ENCODE measurements at places on chromosomes 2 and 18.
A peak's percentile ranks its signal among the peaks of the same experiment; 100 is the strongest.

DNA sequence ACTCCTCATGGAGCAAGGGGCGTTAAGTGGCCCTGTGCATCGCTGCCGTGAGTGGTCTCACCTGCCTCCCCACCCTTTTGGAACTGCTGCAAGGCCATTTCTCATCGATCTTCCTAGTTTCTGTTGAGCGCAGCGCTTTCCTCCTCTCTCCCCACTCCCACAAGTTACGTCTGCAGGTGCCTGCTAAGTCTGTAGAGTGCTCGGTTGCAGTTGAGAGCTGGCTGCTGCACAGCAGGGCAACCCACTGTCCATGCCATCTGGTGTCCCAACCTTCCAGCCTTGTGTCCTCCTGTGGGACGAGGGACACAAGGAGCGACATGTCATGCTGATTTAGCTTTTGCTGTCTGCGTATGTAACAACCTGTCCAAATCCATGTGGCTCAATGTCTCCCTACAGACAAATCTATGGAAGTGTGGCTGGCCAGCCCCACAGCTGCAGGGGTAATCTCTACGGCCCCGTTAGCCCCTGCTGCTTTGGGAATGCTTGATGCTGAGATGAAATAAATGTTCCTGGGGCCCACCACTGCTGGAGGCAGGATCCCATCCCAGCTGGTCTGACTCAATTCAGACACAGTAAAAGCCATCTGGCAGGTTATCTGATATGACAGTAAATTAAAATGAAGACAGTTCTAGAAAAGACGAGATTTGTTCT lies 68.1 kb upstream of the TCF7L1 start:
- DNase-seq, result no peak

- no peak for DNase-seq
Observed at GRCh38 chr2:109487871-109488655, 125.7 kb downstream of the SEPTIN10 start.

- peak; percentile 74 for DNase-seq
Observed at GRCh38 chr2:85707304-85707703, 13.1 kb downstream of the GNLY start.

GRCh38 chr2:136362676-136363390 lies 244.9 kb upstream of the CXCR4 start:
- no peak for DNase-seq

GRCh38 chr2:34402376-34402775 lies 803.3 kb upstream of the FAM98A start:
- DNase-seq, result no peak

DNA sequence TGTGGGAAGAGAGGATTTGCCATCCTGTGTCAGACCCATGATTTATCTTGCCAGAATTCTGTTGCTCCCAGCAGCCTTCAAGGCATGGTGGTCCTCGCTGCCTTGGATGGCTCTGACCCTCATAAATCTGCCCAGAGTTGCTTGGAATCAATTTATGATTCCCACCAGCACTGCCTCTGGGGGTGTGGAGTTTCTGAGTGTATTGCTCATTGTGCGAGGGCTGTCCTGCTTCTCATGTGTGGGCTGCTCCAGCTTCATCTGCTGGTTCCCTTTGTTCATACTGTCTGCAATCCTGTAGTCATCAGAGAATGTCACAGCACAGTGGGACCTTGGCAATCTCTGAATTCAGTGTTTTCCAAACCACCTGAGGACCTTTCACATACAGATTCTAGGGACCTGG lies 139.8 kb downstream of the CLIP4 start:
- no peak for DNase-seq

- DNase-seq, result no peak
Observed at GRCh38 chr2:73260338-73260984, 23.8 kb downstream of the FBXO41 start.

GRCh38 chr2:230203110-230203676 lies 16.6 kb downstream of the SP110 start:
- DNase-seq, result no peak

DNA sequence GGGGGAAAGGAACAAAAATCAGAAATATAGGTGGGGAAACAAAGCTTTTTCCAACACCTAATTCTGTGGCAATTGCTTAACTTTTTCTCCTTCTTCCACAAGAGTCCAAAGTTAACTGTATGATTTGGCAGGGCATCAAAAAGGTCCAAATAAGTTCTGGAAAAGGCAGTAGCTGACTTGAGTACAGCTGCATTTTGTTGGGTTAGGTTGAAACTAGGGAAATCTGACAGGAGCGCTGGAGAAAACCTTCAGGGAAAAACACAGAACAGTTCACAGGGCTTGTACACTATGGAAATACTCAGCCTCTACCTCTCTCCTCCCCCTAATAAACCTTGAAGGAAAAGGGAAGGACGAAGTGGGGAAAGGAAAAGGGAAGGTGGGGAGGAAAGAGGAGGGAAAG lies 438.6 kb downstream of the ZEB2 start:
- DNase-seq, result no peak

DNA sequence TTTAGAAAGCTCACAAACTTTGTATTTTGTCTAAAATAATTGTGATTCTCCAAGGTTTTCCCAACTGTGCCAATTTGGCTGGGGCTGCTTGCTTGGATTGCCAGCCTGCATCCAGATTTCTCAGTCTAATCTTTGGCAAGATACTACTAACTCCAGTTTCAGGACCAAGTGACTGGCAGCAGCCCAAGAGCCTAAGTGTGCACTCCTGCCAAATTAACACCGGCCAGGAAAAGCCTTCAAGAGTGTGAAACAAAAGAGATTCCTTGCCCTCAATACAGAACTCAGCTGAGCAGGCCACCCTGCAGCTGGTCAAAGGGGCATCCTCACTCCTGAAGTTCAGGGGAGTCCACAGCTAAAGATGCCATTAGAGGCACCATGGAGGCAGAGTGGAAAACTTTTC lies 589.0 kb upstream of the ACVR2A start:
- no peak for DNase-seq

All from NCI-H345 (cell line).